ENCODE measurements at places on chromosomes 1 and 21.

DNA sequence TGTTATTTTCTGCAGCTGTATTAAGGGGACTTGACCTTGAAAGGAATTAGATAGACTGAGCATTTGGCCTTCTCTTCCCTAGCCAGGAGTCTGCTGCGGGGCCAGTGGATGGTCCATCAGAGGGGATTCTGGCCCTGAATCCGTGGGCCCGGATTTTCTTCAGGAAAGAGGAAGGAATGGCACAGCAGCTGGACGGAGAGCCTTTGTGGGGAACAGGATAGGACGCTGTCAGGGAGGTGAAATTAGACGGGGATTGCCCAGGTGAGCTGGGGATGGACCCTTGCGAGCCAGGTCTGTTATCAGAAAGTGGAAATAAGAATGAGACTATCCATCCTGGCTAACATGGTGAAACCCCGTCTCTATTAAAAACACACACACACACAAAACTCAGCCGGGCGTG is 1.7 kb upstream of the C2CD2 start:
- no peak for DNase-seq

DNA sequence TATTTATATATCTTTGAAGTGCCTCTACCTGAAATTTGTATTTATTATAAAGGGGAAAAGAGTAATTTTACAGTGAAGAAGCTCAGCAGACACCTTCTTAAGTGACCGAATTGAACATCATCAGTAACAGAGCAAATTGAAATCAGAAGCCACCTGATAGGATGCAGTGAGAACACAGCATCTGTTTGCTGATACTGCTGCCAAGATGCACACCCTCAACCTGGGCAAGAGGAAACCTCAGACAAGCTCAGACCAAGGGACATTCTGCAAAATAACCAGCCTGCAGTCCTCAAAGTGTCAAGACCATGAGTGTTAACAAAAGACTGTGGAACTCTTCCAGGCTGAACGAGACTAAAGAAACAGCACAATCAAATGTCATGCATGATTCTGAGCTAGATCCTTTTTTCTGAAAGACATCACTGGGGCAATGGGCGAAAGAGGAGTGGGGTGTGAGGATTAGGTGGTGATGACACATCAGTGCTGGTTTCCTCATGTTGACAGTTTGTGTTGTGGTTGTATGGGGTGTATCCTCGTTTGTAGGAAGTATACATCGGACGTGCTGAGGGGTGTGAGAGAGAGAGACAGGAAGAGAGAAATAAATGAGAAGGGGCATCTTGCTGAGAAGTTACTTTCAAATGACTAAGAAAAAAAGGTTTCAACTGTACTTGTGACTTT is 103.7 kb downstream of the ABCA4 start:
- no peak for DNase-seq

DNA sequence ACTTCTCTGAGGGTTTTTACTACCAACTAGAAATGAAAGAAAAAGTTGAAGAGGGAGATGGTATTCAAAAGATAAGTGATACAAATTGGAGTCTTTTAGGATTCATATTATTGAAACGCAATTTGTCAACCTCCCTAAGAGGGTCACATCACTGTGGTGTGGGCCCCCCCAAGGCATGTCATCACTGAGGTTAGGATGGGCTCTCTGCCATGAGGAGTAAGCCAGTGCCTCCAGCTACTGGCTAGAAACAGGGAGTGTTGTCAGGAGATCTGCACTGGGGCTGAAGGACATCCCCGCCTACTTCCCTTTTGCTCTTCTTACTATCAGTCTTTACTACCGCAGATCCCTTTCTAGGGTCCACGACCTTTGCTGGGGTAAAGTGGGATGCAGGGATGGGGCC is 25.9 kb downstream of the ITSN1 start:
- DNase-seq, result no peak

- peak; percentile 77 for DNase-seq
Observed at GRCh38 chr1:159197561-159198557, 6.8 kb upstream of the ACKR1 start.

GRCh38 chr1:226494092-226494609 is 54.4 kb upstream of the STUM start:
- DNase-seq, result no peak

- no peak for DNase-seq
Observed at GRCh38 chr1:108814343-108815125, 42.4 kb downstream of the AKNAD1 start.

DNA sequence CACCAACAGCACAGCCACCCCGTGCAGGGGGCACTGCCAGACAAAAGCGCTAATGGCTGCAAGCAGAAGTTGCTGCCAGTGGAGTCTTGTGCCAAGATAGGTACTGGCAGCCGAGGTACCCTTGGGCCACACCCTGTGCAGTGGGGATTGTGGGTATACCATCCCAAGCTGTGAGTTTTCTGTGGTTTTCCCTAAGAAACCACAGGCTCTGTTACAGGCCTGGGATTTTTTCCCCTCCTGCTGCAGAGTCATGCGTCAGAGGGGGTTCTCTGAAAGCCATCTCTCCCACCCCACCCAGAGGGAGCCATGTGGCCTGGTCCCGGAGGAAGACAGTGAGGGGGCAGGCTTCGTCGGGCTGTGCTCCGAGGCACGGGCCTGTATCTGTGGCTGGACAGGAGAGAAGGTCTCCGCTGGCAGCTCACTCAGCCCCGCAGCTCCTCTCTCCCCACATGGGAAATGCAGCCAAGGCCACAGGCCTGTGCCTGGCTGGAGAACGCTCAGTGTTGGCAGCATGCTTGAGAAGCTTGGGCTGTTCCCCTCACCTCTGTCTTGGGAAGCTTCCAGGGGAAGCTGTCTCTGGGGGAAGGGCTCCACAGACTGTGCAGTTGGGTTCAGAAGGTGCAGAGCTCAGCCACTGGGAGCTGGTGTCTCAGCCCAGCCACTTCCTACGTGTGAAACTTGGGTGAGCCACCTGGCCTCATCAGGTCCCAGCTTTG is 42.5 kb downstream of the NEK2 start:
- DNase-seq, result no peak

DNA sequence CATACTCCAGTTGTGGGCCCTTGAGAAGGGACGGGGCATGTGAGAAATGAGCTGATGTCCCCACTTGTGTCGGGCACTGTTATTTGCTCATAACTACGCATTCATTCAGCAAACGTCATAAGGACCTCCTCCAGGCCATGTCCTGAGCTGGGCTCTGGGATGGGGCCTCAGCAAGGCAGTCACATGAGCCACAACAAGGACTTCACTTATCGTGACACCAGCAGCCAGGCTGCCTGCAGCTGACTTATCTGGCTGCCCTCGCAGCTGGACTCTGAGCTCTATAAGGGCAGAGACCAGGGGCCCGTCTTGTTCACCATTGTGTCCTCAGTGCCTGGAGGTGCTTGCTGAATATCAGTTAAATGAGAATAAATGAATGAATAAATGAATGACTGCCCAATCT is 37.5 kb upstream of the GRIK3 start:
- no peak for DNase-seq

- DNase-seq, result no peak
Observed at GRCh38 chr1:46184920-46185658, 8.8 kb upstream of the P3R3URF start.

GRCh38 chr1:11869650-11870207 is 11.0 kb upstream of the NPPB start:
- DNase-seq, result no peak

- no peak for DNase-seq
Observed at GRCh38 chr1:42139444-42139843, 13.8 kb upstream of the GUCA2B start.

DNA sequence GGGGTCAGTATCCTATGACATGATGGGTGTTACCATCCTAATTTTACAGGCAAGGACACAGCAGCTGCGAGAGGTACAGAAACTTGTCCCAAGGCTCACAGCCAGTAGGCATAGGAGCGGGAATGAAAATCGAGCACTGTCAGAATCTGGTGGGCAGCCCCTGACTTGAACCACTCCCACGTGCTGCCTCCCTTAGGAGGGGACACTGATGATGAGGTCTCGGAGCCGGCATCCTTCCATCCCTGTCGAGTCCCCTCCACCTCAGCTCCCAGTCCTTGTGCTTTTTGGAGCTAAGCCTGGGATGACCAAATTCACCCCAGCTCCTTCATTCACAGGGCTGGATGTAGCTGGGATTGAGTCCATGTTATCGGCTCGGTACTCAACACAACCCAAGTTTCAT is 49.0 kb downstream of the B3GALT5 start:
- DNase-seq, result no peak

- no peak for DNase-seq
Observed at GRCh38 chr1:242178436-242178835, 179.5 kb upstream of the MAP1LC3C start.

GRCh38 chr1:234613128-234613875 is 3.3 kb upstream of the IRF2BP2 start:
- no peak for DNase-seq

- no peak for DNase-seq
Observed at GRCh38 chr1:234926559-234927311, 201.9 kb downstream of the TOMM20 start.

DNA sequence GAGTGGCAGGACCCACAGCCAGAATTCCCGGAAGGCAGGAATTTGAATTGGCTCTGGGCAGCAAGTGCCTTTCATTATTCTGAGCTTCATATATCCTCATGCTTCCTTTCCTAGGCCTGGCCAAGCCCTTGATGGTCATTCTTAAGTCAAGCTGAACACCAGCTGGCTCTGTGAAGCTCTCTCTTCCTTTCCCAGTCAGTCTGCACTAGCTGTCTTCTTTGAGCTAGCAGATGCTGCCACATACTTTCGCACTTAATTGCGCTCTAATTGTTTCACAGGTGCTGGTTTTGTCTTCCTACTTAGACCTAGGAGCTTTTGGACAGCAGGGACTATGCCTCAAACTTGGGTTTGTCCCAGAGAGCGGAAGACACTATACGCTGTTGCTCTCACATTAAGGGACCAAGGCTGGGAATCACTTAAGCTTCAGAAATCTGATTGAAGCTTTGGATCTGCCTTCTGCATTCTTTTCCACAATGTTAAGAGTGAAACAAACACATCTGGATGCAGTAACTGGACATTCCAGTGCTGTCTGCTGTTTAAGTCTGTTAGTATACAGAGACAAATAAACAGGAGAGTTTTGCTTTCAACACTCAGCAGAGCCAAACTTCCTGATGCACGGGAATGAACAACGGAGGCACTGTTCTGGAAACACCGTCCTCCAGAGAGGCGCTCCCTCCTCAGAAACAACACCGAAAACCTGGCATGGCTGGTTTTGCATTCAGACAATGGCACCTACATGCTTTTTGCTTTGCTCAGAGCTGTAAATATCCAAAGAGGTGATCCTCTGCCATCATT is 2.2 kb downstream of the TLR5 start:
- no peak for DNase-seq

- no peak for DNase-seq
Observed at GRCh38 chr1:215256936-215257679, 174.6 kb downstream of the KCNK2 start.

DNA sequence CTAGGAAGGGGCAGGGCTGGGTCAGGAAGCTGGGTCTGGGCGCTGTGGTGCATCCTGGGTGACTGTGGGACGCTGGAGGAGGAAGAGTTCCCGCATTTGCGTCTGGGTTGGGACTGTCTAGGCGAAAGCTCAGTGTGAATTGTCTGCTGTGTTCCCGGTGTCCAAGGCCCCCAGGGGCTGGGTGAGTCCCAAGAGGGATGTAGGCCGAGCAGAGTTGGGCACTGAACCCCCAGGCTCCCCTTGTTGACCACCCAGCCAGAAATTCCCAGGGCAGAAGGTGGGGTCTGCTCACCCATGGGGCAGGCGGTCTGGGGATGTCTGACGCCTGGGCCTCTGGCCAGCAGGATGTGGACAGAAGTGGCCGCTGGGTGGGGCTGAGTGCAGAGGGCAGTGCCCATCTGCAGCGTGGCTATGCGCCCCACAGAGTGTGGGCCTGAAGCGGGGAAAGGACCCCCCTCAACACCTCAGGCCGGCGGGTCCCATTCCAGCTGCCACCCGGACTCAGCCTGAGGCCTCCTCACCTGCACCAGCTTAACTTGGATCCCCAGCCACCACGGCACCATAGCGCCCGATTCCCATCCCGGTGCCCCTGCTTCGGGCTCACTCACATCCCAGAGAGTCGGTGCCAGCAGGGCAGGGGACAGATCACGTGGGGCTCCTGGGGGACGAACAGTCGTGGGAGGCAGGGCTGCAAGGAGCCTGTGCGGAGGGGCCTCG is 37.0 kb upstream of the POFUT2 start:
- DNase-seq, result no peak
